ENCODE measurements at places on chromosomes 3 and 15.
A peak's percentile ranks its signal among the peaks of the same experiment; 100 is the strongest.

DNA sequence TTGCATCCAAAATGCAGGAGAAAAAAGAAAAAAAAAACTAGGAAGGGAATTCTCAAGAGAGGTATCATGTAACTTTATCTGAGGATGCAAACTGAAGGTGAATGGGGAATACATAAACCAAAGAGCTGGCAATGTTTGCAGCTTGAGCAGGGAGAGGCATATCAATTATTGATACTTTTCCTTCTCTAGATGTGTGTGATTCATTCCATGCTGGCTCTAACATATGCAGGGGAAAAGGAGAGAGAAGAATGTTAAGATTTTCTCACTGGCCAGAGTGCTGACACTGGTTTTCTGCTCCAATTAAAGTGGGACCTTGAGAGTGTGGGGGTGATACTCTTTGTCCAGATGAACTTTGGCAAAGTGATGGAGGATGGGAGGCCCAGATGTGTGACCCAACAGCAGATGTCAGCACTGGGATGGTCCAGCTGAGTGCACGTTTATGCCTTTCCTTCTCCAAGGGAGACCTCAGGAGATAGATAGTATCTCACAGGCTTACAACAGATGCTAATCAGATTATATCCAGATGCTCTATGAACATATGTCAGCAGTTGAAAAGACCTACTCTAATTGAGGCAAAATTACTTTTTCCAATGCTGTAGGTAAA lies 50.0 kb upstream of the PSMD6 start:
- DNase-seq: no peak

DNA sequence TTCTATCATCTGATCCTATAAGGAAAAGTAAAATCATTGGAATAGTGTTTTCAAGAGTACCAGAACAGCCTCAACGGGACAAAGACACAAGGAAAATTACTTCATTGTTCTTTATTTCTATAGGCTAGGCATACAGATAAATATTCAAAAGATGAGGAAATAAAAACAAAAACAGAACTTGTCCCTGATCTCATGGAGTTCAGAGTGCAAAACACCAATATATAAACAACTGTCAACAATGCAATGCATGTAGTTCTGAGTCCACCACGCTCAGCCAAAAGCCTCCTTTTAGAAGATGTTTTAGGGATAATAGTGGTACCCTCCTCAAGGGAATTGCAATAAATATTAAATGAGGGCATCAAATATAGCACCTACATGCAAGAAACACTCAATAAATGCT lies 4.6 kb upstream of the SLC4A7 start:
- no peak for DNase-seq

DNA sequence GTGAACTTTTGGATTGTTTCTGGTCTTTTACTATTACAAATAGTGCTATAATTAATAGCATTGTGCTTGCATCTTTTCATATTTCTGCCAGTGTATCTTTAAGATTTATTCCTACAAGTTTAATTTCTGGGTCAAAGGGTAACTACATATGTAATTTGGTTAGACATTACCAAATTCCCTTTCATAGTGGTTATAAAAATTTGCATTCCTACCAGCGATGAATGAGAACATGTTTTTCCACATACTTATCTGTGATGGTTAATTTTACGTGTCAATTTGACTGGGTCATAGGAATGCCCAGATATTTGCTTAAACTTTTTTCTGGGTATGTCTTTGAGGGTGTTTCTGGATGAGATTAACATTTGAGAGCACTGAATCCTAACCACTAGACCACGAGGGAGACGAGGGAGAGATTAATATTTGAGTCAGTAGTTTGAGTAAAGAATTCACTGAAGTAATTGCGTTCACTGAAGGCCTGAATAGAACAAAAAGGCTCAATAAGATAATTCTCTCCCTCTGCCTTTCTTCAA lies 132.3 kb upstream of the NEO1 start:
- no peak for DNase-seq

- no peak for DNase-seq
Measured at GRCh38 chr3:194042927-194043326, 93.0 kb upstream of the HES1 start.

GRCh38 chr3:39388741-39389248 lies 5.6 kb downstream of the SLC25A38 start:
- no peak for DNase-seq

- no peak for DNase-seq
Measured at GRCh38 chr3:61853912-61854311, 292.5 kb downstream of the PTPRG start.

- DNase-seq: no peak
Measured at GRCh38 chr15:34791701-34792100, 3.6 kb downstream of the ACTC1 start.

DNA sequence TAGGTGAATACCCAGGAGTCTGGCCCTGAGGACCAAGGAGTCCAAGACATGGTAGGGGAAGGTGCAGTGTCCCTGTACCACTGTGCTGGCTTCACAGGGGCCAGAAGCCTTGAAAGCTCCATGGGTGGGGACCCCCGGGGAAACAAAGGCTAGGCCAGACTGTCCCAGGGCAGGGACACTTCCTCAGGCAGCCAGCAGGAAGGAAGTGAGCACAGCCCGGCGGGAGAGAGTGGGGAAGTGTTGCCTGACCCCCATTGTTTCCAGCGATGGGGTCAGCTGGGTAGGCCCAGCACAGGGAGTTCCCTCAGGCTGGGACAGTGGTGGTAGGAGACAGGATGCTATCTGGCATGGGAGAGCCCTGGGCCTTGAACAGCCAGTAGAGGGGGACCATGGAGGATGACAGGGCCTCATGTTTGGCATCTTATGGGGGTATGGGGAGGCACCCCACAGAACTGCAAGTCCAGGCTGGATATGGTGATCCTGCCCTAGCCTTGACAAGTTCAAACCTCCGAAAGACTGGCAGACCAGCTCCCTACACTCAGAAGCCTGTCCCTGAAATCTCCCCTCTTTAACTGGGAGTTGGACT lies 1.2 kb upstream of the HYAL2 start:
- no peak for DNase-seq

- DNase-seq: no peak
Measured at GRCh38 chr15:76235186-76235826, 76.0 kb downstream of the ETFA start.

DNA sequence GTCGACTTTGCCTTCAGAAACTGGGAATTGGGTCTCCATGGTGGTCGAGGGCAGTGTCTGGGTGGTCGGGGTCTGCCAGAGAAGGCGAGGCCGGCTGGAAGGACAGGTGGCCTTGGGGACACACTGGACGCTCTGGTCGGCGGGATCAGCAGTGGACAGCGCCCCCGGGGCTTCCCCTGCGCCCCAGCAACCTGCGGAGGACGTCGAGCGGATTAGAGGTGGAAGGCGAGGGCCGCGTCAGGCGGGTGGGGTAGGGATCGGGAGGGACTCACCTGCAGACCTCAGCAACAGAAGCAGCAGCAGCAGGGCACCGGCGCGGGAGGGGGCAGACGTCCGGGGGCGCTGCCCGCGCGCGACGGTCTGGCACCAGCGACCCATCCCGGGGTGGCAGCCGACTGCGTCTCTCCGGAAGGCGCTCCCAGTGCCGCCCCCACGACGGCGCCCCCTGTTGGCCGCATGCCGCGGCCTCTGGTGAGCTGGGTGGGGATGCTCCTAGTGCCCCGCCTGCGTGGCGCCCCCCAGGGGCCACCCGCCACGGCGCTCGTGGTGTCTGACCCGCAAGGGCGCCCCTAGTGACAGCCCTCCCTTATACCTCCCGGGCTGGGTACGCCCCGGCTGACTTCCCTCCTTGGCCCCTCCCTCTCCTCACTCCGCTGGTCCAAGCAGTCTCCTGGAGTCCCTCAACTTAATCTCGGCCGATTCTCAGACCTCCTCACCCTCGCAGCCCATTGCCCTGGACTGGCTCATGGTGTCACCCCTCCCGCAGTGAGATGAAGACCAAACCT lies at the start of gene PRSS50:
PRSS50 (minus strand) TSS at position 423 of the 785 bp plus-strand sequence; CDS start at position 378, 45 bp downstream.
- peak; percentile 88 for DNase-seq

DNA sequence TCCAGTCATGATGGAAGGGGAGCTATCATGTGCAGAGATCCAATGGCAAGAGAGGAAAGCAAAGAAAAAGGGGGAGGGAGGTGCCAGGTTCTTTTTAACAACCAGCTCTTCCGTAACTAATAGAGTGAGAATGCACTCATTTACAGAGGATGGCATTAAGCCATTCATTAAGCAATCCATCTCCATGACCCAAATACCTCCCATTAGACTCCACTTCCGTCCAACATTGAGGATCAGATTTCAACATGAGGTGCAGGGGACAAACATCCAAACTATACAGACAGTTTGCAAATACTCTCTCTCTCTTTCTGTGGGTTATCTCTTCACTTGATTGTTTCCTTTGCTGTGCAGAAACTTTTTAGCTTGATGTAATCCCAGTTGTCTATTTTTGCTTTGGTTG lies 21.2 kb downstream of the ZDHHC23 start:
- DNase-seq: no peak

DNA sequence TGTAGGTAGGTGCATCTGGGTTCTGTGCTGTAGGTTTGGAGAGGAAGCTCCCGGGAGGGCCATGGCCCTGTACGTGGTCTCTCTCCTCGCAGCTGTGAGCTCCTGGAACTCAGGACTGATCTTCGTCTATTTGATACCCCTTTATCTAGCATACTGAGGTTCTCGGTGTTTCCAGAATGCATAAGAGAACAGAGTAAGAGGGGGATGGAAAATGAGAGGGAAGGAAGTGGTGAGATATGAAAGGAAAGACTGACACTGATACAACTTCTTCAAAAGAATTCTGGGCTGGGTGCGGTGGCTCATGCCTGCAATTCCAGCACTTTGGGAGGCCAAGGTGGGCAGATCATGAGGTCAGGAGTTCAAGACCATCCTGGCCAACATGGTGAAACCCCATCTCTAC lies 90.7 kb downstream of the CHRD start:
- no peak for DNase-seq

GRCh38 chr3:14373753-14374376 lies 28.5 kb upstream of the SLC6A6 start:
- DNase-seq: no peak

DNA sequence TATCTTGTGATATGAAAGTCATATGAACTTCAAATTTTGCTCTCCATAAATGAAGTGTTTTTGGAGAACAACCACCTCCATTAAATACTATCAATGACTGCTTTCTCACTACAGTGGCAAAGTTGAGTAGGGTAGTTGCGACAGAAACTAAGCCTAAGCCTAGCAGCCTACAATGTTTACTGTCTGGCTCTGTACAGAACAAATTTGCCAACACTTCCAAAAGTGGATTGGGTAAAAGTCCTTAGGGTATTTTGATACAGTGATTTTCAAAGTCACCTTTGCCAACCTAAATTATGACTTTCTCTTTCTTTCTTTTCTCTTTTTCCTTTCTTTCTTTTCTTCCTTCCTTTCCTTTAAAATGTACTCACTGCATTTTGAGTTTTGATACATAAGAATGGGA lies 142.6 kb downstream of the PLCL2 start:
- no peak for DNase-seq

- peak; percentile 37 for DNase-seq
Measured at GRCh38 chr3:67654099-67654843, at the start of gene SUCLG2. Gene SUCLG2, minus strand, starts transcription at chr3:67654612. Its CDS starts 26 bp downstream, at chr3:67654586.

- DNase-seq: no peak
Measured at GRCh38 chr3:193921465-193921864, 214.5 kb upstream of the HES1 start.

- no peak for DNase-seq
Measured at GRCh38 chr15:52673312-52673711, 5.9 kb downstream of the ATOSA start.

GRCh38 chr3:195133462-195133861 lies 137.5 kb downstream of the XXYLT1 start:
- no peak for DNase-seq
